Thyroid gland (tissue), 4 donors: ENCODE measurements at places on chromosomes 1 and 21. TPM values are rescaled to one million over a fixed set of nuclear protein-coding genes. Genes with fewer than 3 reads are reported as not detected.

Gene ZNF670
- 3.5 TPM for total RNA-seq

Gene IL12RB2
- total RNA-seq, result 0.88 TPM

Gene SIM2
- not detected for total RNA-seq

Gene ATAD3C
- 29.9 TPM for total RNA-seq

Gene SOX13
- 29.3 TPM for total RNA-seq

Gene BARHL2
- total RNA-seq, result not detected

Gene C1orf21
- total RNA-seq, result 21.4 TPM

Gene PLA2G2A
- total RNA-seq, result 44.4 TPM

DNA sequence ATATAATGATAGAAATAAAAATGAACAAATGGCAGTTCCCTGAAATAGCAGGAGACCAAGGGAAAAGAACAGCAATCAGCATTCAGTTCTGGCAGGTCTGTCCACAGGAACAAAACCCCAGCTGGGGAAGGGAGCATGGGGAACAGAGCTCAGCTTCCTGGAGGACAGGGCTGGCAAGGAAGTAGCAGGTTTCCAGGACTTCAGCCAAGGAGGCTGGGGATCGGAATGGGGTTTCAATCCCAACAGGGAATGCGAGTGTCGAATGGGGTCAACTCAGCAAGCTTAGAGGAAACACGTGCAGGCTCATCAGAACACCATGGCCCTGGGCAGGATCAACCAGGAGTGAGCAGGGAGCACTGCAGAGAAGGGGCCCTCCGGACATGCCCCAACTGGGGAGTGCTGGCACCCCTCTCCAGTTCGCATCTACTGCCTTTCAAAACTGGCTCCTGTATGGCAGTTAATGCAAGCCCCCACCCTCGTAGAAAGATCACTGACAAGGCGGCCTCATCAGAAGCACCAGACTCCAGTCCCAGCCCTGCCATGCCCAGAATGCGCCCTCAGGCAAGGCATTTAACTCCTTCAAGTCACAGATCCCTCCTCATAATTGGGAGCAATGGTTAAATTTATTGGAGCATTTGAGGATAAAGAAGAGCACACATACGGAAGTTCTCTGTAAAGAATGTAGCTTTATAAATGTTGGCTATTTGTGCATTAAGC is 72.4 kb downstream of the SEC16B start:
- H3K4me1 ChIP-seq, result no peaks in the 10 kb centered on the region
- no peak overlapping the region for H3K4me3 ChIP-seq
- H3K27me3 ChIP-seq, result no peaks in the 10 kb centered on the region
- DNase-seq, result no peak
- H3K27ac ChIP-seq, result no peak overlapping the region

DNA sequence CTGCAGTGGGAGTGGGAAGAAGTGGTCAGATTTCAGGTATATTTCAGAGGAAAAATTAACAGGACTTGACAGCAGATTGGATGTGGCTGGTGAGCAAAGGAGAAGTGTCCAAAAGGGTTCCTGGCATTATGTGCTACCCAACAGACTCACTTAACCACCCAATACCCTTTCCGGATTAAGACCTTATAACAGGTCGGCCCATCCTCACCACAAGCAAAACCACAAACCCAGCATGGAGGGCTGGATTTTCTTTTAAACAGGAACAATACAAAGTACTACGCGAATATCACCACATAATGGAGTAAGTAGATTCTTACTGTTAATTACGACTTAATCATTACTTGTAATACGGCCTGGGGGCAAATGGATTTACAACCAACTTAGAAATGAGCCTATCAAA is 59.2 kb downstream of the WDR64 start:
- H3K27ac ChIP-seq, result no peak overlapping the region
- H3K36me3 ChIP-seq, result no peaks in the 10 kb centered on the region
- no peak overlapping the region for H3K4me3 ChIP-seq
- no peaks in the 10 kb centered on the region for H3K4me1 ChIP-seq
- H3K27me3 ChIP-seq, result no peaks in the 10 kb centered on the region
- DNase-seq, result no peak

DNA sequence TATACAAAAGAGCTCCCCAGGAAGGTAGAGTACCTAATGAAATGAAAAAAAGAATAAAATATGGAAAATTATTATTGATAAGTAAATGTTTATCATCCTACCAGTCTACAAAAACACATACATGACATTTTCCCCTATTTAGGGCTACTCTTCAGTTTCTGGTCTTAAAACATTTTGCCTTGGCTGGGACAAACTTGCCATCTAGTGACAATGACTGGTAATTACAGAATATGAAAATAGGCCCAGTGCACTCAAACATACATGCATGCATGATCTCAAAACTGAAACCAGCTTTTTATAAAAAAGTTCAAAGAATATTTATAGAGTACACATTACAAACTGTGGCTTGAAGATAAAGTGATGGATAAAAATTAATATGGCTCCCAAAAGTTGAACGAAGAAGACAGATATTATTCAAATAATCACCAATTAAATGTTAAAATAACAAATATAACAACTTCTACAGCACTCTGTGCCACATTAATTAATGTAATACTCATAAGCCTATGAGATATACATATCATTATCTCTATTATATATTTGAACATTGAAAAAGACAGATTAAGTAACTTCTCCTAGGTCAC is 10.5 kb upstream of the RNPC3 start:
- no peaks in the 10 kb centered on the region for H3K36me3 ChIP-seq
- H3K4me1 ChIP-seq, result no peaks in the 10 kb centered on the region
- H3K27ac ChIP-seq, result no peak overlapping the region
- DNase-seq, result no peak

DNA sequence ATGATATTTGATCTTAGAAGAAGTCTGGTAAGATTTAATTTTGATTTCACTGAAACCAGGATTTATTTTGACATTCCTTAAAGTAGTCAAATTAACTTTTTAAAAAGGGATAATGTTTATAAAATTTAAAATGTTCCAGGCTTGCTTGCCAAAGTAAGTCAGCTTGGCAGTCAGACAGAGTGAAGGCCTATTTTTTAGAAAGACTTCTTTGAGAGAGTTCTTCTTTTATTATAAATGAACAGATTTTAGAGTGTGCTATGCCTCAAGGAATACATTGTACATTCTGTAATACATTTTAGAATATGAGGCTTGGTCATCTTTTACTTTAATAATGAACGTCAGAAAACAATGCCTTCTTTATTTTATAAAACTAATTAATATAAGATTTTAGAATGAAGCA is 138.7 kb downstream of the DISP1 start:
- peak overlapping the region; percentile 2 for H3K27ac ChIP-seq
- H3K36me3 ChIP-seq, result no peaks in the 10 kb centered on the region
- DNase-seq, result no peak

DNA sequence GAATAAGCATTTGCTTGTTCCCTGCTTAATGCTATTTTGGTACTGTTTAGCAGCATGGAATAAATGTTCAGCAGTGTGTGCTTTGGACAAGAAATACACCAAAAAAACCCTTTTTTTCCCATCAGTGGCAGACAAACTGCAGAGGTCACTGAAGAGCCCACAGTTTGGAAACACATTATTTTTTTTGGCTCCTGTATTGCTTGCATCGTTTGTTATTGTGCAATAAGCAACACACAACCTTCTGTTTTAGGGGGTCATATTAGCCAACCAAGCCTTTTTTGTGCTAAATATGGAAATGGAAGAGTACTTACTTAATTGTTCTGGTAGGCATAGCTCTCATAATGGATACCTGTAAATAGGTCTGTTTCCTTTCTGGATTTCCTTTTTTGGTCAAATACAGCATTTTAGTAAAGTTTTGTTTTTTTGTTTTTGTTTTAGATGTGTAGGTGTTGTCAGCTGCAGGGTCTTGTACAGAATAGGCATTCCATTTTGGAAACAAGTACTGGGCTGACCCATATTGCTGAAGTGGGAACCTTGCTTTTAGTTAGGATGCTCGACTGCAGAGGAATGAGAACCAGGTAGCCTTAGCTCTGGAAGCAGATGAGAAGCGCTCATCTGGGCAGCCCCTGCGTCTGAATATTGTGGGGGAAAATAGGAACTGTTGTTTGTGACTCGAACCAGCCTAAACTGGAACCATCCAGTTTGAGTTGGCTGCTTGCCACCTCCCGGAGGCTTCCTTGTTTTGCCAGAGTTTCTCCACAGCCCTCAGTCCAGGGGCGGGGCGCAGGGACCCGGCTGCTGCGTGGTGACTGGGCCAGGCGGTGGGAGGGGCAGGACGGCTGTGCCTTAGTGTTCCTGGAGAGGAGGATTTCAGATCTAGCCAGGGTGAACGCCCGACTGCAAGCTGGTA is 38.4 kb downstream of the SPEN start:
- peak overlapping the region; percentile 95 for H3K27ac ChIP-seq
- no peaks in the 10 kb centered on the region for H3K36me3 ChIP-seq
- peak; percentile 99 for DNase-seq
- H3K4me3 ChIP-seq, result no peak overlapping the region
- H3K4me1 ChIP-seq, result peaks cover 58% of the 10 kb centered on the region
- H3K27me3 ChIP-seq, result no peaks in the 10 kb centered on the region

DNA sequence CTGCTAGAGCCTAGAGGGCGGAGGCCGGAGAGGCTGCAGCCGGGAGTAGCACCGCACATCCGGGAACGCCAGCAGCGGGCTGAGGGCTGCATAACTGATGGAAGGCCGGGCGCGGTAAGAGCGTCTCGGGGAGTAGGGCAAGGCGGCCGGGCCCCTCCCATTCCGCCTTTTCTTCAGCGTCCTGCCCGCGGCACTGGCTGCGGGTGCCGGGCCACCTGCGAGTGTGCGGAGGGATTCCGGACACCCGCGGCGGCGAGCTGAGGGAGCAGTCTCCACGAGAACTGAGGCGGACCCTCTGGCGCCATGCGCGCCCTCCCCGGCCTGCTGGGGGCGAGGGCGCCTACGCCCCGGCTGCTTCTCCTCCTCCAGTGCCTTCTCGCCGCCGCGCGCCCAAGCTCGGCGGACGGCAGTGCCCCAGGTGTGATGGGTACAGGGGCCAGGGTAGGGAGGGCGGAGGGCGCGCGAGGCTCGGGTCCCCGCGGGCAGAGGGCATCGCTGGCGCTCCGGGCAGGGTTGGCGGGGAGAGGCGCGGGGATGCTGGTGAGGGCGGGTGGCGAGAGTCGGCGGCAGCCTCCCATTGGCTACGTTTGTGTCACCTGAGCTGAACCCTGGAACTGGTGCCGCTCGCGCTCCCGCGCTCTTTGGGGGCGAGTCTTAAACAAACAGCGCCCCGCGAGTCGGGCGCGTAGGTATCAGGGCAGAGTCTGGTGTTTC is 334.4 kb downstream of the SRGAP2C start:
- no peak overlapping the region for H3K27ac ChIP-seq
- H3K27me3 ChIP-seq, result peaks cover 6% of the 10 kb centered on the region
- DNase-seq, result peak; percentile 20
- H3K4me1 ChIP-seq, result peaks cover 12% of the 10 kb centered on the region

- no peaks in the 10 kb centered on the region for H3K36me3 ChIP-seq
- no peak for DNase-seq
- no peaks in the 10 kb centered on the region for H3K4me1 ChIP-seq
- H3K4me3 ChIP-seq, result no peak overlapping the region
- no peaks in the 10 kb centered on the region for H3K27me3 ChIP-seq
Measured at GRCh38 chr1:210321552-210321951, 7.2 kb upstream of the HHAT start.

DNA sequence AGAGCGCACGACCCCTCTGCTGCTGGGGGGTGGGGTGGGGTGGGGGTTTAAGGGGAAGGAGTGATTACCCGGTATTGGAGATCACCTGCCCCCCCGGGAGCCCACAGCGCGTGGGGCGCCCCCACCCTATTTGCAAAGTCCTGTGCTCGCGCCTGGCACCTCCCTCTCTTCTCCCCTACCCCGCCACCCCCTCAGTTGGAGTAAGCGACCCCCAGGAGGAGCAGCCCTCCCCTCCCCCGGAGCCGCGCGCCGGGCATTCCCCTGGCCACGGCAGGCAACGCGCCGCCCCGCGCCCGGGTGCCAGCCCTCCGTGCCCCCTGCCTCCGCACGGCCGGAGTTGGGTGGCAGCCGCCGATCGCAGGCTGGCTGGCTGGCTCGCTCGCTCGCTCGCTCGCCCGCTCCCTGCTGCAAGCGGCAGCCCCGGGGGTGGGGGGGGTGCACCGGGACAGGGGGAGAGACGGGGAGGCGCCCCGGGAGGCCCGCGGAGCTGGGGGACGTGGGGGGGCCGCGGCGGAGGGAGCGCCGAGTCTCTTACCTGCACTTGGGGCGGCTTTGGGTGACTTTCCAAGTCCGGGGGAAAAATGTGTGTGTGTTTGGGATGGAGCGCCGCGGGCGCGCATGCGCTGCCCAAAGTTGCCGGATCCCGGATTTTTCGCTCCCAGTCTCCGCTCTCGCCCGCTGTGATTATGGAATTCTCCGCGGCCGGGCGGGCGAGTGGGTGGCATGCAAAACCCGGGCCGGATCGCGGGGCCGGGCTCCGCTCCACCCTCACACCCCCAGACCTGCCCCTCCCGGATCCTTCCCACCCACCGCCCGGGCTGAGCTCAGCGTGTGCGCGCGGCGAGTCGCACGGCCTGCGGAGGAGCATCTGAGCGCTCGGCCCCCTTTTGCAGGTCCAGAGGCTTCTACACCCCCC is at the start of gene CASZ1:
Gene CASZ1, minus strand, starts transcription at position 618 of the 916 bp plus-strand sequence. CDS start 102,757 bp downstream, outside the sequence.
- H3K4me1 ChIP-seq, result peaks cover 22% of the 10 kb centered on the region
- H3K4me3 ChIP-seq, result peak within 1 kb of the TSS; percentile 55
- no peaks in the 10 kb centered on the region for H3K36me3 ChIP-seq
- no peaks in the 10 kb centered on the region for H3K27me3 ChIP-seq
- DNase-seq, result peak; percentile 86
- H3K27ac ChIP-seq, result no peak within 1 kb of the TSS

GRCh38 chr1:25996966-25997827 is 666 bp downstream of the PAFAH2 start:
- peaks cover 9% of the 10 kb centered on the region for H3K4me1 ChIP-seq
- peak overlapping the region; percentile 70 for H3K4me3 ChIP-seq
- no peaks in the 10 kb centered on the region for H3K27me3 ChIP-seq
- no peak for DNase-seq

GRCh38 chr1:199743227-199743626 is 284.3 kb upstream of the NR5A2 start:
- no peaks in the 10 kb centered on the region for H3K4me1 ChIP-seq
- no peak for DNase-seq
- no peak overlapping the region for H3K4me3 ChIP-seq
- H3K27ac ChIP-seq, result no peak overlapping the region
- no peaks in the 10 kb centered on the region for H3K27me3 ChIP-seq

GRCh38 chr1:64814427-64814826 is 69.6 kb downstream of the RAVER2 start:
- no peaks in the 10 kb centered on the region for H3K36me3 ChIP-seq
- H3K27ac ChIP-seq, result no peak overlapping the region
- H3K4me3 ChIP-seq, result no peak overlapping the region
- DNase-seq, result no peak

- DNase-seq, result no peak
- H3K4me1 ChIP-seq, result peaks cover 10% of the 10 kb centered on the region
- no peaks in the 10 kb centered on the region for H3K36me3 ChIP-seq
- H3K27ac ChIP-seq, result no peak overlapping the region
- no peak overlapping the region for H3K4me3 ChIP-seq
Measured at GRCh38 chr21:45011426-45011825, 63.0 kb upstream of the ADARB1 start.

- no peak for DNase-seq
- H3K27ac ChIP-seq, result no peak overlapping the region
- no peaks in the 10 kb centered on the region for H3K27me3 ChIP-seq
- H3K4me3 ChIP-seq, result no peak overlapping the region
- H3K4me1 ChIP-seq, result peaks cover 13% of the 10 kb centered on the region
- no peaks in the 10 kb centered on the region for H3K36me3 ChIP-seq
Measured at GRCh38 chr1:56189454-56189853, 389.9 kb downstream of the PLPP3 start.
